ENCODE measurements at places on chromosomes 2 and 18. TPM values are rescaled to one million over a fixed set of nuclear protein-coding genes. Genes with fewer than 3 reads are reported as not detected.

The FLACC1 gene
- 0.77 TPM for polyA plus RNA-seq

The GNAL gene
- 0.20 TPM for polyA plus RNA-seq

The TIMM21 gene
- 13.4 TPM for polyA plus RNA-seq

The VWC2L gene
- not detected for polyA plus RNA-seq

The ITPRIPL1 gene
- 10.3 TPM for polyA plus RNA-seq

The OBSL1 gene
- polyA plus RNA-seq: not detected

The GNLY gene
- 22.3 TPM for polyA plus RNA-seq

The CHRNA1 gene
- 1.8 TPM for polyA plus RNA-seq

The RETREG2 gene
- polyA plus RNA-seq: 76.5 TPM

The C2orf72 gene
- not detected for polyA plus RNA-seq

The EMILIN2 gene
- polyA plus RNA-seq: 7.7 TPM

The RESP18 gene
- not detected for polyA plus RNA-seq

The NYAP2 gene
- polyA plus RNA-seq: not detected

The SPHKAP gene
- not detected for polyA plus RNA-seq

The KYNU gene
- polyA plus RNA-seq: 0.85 TPM

The OLA1 gene
- 77.1 TPM for polyA plus RNA-seq

The TMEFF2 gene
- polyA plus RNA-seq: not detected

The GTF3C2 gene
- polyA plus RNA-seq: 51.8 TPM

The SERPINB12 gene
- not detected for polyA plus RNA-seq

The CCDC68 gene
- not detected for polyA plus RNA-seq

The GRB14 gene
- polyA plus RNA-seq: not detected

The KCNF1 gene
- polyA plus RNA-seq: not detected

The CNDP1 gene
- not detected for polyA plus RNA-seq

The GDF7 gene
- polyA plus RNA-seq: 0.04 TPM

The PPIG gene
- 103 TPM for polyA plus RNA-seq

The ANKRD29 gene
- 0.91 TPM for polyA plus RNA-seq

The SKOR2 gene
- polyA plus RNA-seq: not detected

The DTNB gene
- 18.0 TPM for polyA plus RNA-seq

The STK36 gene
- 4.3 TPM for polyA plus RNA-seq

The STARD7 gene
- polyA plus RNA-seq: 196 TPM

The COL3A1 gene
- not detected for polyA plus RNA-seq

The MAPRE3 gene
- 1.3 TPM for polyA plus RNA-seq

The GPR45 gene
- polyA plus RNA-seq: not detected

The NTSR2 gene
- not detected for polyA plus RNA-seq

The SERPINB4 gene
- polyA plus RNA-seq: not detected

The LIPG gene
- polyA plus RNA-seq: not detected

The IL1RL1 gene
- not detected for polyA plus RNA-seq

The LMAN2L gene
- 22.4 TPM for polyA plus RNA-seq

Measured in CD4-positive, alpha-beta memory T cell (primary cell).